OCI-M1 (cell line): ENCODE measurements at places on chromosomes 12 and 14.

DNA sequence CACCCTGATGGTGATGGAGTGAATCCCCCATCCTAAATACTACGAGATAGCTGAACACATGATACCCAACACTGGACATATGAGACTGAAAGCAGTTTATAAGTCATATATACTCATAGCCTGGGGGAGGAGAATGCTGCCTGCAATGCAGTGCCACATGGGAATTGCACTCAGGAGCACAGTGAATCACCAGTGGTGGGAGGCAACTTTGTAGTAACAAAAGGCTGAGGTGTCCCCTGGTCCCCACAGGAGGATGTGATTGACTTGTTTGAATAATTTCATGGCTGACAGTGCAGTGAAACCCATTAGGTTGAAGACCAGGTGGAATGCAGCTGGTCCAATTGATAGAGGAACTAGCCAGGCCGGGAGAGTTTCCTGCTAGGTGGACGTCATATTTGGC, 20.2 kb downstream of the CCDC38 start:
- no peak for DNase-seq

GRCh38 chr12:3263939-3264922, 187.1 kb downstream of the TSPAN9 start:
- DNase-seq: no peak

DNA sequence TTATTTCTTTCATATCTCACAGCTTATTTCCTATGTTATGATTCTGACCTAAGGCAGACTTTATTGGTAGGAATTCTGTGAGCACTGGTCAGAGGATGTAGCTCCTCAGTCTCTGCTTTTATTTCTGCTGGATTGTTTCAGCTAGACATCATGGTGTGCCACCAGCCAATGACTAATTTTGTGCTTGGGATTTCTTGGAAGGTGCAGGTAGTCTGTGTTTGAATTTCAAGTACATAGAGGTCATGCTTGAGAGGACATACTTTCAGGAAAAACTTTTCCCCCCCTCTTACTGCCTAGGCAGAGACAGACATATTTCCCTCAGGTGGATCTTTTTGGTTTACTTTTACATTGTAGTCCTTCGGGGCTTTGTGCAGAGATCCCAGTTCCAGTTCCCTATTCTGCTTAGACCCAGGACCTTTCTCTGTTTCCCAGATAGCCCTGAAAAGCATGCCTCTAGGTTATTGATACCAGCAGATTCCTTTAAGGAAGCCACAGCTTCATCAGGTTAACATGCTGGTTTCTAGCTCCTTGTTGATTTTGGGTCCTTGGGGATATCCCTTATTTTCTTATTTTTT, 28.6 kb downstream of the BRMS1L start:
- DNase-seq: no peak

DNA sequence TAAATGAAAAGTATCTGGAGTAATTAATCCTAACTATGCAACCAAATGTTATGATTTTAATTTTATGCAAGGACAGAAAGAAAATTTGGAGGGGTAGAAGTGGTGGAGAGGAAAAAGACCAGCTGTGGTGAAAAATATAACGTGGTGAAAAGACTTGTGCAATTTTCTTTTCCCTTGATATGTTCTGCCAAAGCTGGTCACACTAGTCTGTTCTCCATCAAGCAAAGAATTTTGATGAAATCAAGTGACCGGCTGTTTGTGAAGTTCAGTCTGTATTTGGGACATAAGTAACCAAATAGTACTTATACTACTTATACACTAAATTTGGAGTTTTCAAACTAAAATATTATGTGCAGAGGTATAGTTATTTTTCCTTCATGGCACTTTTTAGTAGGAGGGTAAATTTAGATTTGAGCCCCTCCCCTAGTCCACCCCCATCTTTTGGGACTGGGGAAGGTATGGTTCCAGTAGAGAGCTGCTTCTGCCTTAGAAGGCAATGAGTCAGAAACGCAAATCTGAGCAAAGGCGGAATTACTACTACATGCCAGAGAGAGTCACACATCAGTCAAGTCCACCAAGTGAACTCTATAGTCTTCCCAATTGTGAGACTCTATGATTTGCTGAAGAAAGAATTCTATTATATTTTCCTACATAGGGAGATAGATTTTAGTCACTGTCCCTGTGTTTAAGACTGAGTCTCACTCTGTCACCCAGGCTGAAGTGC, 229.7 kb downstream of the SLC25A21 start:
- no peak for DNase-seq

- DNase-seq: no peak
These were observed 124.1 kb downstream of the SSPN start for GRCh38 chr12:26319511-26319910.

- no peak for DNase-seq
These were observed 267.2 kb upstream of the BTG1 start for GRCh38 chr12:92412856-92413255.

DNA sequence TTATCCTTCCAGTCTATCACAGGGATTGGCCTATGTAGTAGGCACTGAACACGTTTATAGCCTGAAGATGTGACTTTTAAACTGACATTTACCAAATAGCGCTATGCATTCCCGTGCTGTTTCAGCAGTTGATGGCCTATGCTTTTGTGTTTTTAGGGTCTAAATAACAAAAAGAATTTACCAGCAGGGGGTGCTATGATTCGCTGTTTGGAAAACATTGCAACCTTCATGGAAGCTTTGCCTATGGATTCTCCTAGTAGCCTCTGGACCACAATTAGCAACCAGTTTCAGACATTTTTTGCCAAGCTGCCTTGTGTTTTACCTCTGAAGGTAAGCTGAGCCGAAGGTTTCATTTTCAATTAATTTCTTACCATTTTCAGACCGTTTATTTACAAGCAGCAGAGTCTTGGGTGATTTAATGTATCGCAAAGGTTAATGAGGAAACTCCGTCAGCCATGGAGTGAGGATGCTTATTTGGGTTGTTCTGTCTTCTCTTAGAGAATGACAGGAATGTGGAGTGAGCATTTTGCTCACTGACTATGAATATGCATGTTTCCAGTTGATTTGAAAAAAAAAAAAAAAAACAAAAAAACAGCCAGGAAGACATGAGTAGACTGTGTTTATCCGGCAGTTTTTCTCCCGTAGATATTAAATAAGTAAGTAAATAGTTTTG, 133.1 kb downstream of the PRIMA1 start:
- peak; percentile 67 for DNase-seq

DNA sequence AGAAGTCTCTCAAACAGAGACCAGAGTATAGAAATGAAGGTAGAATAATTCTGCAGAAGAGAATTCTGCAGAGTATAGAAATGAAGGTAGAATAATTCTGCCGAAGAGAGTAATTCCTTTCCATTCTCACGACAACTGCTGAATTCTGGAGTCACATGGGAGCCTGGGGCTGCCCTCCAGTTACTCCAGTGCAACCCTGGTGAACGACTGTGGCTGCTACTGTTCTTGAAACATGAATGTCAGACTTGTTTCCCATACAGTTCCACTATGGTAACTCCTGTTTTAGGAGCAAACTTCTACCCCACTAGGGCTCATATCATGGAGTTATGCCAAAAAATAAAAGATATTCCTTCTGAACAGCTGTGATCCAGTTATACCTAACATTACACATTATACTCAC, 164.4 kb downstream of the KICS2 start:
- DNase-seq: no peak

DNA sequence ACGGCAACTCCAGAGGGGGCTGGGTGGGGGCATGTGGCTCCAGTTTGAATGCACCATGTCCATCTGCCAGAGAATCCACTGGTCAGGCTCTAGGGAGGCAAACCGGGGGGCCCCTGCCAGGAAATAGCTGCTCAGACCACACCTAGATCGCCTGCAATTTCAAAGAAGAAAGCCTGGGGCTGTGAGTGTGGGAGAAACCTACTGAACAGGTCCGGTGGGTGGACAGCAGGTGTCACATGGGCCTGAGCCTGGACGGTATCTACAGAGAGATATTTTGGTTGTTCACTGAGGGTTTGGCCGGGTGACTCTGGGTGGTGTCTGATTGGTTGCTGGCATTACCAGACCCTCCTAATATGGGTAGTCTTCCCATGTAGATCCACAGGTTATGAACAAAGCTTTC, 32.0 kb downstream of the DAO start:
- DNase-seq: no peak

DNA sequence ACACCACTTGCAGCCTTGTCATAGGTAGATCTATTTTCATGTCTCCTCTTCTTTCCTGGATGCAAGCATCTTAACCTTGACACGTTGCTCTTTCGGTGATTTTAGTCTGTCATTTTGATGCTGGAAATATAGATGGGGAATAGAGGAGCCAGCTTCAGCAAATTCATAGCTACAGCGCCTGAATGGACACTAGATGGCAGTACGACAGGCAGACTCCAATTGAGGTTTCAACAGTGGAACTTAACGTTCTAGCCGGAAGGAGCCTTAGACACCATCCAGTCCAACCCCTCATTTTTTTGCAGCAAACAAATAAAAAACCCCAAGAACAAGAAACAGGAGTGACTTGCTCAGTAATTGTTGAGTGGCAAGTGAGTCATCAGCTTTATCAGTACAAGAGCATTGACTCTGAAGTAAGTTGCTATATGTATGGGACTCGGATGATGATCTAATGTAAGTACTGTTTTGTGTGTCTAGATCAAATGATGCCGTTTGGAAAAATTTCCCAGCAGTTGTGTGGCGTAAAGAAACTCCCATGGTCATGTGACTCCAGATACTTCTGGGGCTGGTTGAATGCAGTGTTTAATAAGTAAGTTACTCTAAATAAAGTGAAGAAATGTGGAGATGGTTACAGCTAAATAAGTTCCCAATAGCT, 9.0 kb downstream of the DMAC2L start:
- DNase-seq: peak; percentile 92

DNA sequence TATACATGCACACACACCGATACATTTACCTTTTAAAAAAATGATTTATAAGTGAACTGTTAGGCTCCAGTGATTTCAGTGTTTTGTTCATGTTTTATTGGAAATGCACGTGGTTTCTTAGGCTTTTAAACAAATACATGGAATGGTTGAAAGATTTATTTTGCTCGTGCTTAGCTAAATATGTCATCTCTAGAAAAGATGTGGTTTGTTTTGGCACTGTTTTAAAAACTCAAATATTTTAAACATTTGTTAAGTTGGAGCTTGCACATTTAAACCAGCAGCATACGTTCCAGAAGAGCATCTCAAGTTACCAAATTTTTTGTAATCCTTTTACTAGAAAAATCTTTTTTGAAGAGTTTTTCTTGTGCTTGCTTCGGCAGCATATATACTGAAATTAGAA, 44.5 kb downstream of the FOXA1 start:
- no peak for DNase-seq

GRCh38 chr12:131867891-131868675, 26.3 kb upstream of the ULK1 start:
- DNase-seq: no peak

GRCh38 chr12:54220092-54220557, 31.3 kb upstream of the SMUG1 start:
- peak; percentile 87 for DNase-seq

DNA sequence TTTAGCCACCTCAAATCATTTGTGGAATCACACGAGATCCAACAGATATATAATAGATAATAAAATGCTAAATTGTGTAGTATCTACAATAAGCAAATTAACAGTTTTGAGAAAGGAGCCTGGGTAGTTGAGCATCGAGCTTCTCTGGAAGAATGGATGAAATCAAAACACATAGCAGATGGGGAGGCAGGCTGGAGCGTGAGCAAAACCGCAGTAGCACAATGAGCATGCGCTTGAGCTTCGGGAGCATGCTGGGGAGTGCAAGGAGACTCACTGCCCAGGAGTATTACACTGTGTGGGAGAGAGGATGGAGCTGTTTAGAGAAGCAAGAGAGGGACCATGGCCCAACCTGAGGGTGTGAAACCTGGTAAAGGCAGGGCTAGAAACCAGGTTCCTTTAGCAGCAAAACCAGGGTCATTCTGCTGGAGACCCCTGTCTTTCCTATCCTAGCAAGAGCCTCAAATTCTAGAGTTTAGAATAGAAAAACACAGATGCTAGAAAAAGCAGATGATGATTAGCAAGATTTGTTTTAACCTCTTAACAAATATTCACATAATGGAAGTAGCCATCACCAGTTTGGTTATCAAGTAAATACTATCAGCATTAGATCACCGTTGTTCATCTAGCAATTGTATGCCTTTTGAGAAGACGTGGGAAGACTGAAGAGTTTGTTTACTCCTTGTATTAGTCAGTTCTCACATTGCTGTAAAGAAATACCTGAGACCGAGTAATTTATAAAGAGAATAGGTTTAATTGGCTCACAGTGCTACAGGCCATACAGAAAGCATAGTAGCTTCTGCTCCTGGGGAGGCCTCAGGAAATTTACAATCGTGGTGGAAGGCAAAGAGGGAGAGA, 484.8 kb downstream of the EGLN3 start:
- DNase-seq: no peak

DNA sequence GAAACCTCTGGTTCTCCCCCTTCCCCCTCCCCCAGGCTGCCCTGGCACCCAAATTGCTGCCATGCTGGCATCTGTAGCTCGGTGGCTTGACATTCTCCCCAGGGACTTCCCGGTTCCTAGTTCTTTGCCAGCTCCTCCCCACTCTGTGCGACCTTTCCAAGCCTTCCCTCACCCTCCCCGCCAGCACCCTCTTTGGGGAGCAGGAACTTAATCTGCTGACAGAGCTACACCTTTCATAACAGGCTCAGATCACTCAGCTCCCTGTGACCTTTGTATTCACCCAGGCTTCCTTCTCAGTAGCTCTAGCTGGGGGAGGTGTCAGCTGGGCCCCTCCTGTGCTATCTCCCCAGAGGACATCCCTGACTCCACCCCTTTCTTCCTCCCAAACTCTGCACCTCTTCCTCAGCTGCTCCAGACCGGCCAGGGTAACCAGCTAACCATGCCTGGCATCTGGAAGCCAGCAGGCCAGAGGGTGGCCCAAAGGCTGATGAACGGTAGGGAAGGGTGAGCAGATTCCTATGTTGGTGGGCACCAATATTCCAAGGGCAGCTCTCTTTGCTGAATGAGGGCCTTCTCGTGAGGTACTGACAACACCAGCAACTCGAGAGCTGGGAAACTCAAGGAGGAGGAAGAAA, 1.8 kb upstream of the COX14 start:
- DNase-seq: no peak

DNA sequence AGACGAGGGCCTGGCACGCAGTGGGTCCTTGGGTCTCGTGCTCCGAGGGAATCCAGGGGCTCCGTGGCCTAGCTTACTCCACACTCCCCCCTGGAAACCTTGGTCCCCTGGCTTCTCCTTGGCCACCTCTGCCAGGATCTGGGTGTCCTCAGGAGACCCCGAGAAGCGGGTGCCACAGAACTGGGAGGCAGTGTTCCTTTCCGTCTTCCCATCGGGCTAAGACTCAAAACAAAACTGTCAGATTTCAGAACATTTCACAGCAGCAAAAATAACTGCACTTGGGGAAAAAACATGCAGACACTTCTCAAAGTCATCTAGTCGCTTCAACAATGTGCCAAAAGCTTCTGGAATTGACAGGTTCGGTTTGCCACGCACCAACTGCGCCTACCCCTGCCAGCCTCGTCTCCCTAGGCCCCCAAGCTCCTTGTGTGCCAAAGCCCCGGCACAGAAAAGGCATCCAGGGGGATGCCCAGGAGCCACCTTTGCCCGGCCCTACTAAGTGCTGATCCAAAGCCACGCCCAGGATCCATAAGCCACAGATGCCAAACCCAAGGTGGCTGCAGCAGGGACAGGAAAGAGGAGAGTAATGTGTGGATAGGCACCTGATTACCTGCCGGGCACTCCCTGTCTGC, 58.4 kb upstream of the DIO3 start:
- DNase-seq: no peak

- no peak for DNase-seq
These were observed 167.1 kb downstream of the TTC7B start for GRCh38 chr14:90649083-90649482.
